Activated CD4-positive, alpha-beta memory T cell treated with anti-CD3 and anti-CD28 coated beads for 36 hours (primary cell): ENCODE measurements at places on chromosomes 1 and 21. TPM values are rescaled to one million over a fixed set of nuclear protein-coding genes. Genes with fewer than 3 reads are reported as not detected.

RIPPLY3 gene
- total RNA-seq, result 0.26 TPM

CXADR gene
- 0.29 TPM for total RNA-seq

DNA sequence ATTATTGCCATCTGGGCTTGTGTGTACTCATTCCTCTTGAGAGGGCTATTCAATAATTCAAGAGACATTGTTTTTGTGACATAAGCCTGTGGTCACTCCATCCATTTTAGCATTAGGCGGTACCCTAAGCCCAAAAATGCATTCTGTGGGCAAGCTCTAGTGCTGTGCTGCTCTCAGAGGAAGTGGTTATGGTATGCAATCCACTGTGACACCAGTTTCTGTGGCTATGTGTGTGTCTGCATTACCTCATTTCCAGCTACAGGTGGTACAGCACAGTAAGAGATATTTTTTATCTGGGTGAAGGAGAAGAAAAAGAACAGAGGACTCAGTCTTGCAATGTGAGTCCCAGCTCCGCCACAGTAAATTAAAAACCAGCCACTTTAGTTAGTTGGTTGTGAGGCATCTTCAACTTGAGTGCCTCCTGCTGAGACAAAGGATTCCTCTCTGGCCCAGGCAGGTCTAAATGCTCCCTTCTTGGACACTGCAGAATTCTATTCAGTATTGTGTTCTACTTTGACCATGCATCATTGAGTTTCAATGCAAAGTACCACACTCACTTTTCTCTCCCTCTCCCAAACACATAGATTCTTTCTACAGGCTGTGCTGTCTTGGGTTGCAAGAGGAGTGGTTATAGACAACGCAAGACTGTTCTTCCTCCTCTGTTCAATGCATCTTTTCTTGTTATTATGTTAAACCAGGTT is 777.8 kb upstream of the BRINP3 start:
- no peaks in the 10 kb centered on the region for H3K27me3 ChIP-seq
- H3K27ac ChIP-seq, result no peak overlapping the region
- no peaks in the 10 kb centered on the region for H3K4me1 ChIP-seq
- no peak for DNase-seq

DNA sequence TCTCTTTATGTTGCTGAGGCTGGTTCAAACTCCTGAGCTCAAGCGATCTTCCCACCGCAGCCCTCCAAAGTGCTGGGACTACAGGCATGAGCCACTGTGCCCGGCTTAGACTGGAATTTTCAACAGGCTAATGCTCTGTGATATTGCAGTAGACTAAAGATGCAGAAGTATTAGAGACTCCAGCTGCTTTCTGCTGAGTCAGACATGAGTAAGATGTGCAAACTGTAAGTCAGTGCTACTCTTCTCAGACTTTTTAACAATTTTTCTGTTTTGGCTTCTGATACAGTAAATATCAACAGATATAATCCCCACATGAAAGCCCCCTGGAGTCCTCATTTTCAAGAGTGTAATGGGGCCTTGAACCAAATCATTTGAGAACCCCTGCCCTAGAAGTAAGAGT is 29.3 kb upstream of the NLRP3 start:
- H3K27ac ChIP-seq, result no peak overlapping the region
- no peak overlapping the region for H3K4me3 ChIP-seq
- no peak for DNase-seq
- peaks cover 3% of the 10 kb centered on the region for H3K36me3 ChIP-seq
- peaks cover 29% of the 10 kb centered on the region for H3K4me1 ChIP-seq
- peaks cover 3% of the 10 kb centered on the region for H3K27me3 ChIP-seq

FABP3 gene
- total RNA-seq, result not detected

DNA sequence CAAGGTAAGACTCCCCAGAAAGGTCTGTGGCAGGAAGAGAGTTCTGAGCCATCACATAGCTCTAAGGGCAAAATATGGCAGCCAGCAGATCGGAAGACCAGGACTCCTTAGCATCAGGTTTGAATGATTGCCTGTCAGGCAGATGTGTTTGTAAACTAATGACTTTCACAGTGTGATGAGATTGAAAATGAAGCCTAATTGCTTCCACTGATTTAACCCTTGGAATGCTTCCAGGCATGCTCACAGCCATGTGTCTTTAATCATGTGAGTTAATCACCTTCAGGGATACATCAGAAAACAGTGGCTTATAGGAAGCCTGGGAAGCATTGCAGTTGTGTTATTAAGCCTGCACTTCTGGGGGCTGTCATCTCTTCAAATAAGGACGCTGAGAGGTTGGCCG is 82.8 kb downstream of the LRRC53 start:
- peaks cover 2% of the 10 kb centered on the region for H3K27me3 ChIP-seq
- H3K4me3 ChIP-seq, result no peak overlapping the region
- no peaks in the 10 kb centered on the region for H3K4me1 ChIP-seq
- DNase-seq, result no peak

DNA sequence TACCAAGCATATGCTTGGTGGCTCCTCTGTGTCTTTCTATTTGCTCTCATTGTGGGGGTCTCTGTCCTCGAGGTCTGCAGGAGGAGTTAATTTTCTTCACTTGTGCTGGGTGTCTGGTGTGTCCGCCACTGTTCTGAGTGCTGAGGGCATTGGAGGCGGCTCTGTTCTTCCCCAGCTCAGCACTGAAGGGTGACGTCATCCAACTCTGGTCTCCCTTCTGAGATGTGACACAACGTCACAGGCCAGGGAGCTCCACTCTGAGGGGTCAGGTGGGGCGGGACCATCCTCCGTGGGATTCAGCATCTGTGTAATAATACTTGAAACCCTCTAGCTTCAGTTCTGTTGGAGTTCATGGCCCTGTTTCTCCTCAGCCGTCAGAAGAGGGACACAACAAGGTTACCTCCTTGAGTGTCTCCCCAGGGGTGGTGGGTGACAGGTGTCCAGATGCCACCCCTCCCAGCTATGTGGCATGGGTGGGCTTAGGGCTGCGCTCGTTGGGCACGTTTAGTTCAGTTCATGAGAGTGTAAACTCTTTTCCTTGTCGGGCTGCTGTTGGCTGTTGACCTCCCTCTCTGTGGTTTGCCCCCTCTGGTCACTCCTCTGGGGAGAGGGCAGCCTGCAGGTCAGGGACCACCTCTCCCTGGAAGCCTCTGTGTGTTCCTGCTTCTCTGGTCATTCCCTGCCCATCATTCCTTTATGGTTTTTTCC is 3.1 kb downstream of the IBA57 start:
- peaks cover 23% of the 10 kb centered on the region for H3K4me1 ChIP-seq
- no peak overlapping the region for H3K27ac ChIP-seq
- no peak overlapping the region for H3K4me3 ChIP-seq
- H3K27me3 ChIP-seq, result no peaks in the 10 kb centered on the region

KPRP gene
- total RNA-seq, result not detected

DNA sequence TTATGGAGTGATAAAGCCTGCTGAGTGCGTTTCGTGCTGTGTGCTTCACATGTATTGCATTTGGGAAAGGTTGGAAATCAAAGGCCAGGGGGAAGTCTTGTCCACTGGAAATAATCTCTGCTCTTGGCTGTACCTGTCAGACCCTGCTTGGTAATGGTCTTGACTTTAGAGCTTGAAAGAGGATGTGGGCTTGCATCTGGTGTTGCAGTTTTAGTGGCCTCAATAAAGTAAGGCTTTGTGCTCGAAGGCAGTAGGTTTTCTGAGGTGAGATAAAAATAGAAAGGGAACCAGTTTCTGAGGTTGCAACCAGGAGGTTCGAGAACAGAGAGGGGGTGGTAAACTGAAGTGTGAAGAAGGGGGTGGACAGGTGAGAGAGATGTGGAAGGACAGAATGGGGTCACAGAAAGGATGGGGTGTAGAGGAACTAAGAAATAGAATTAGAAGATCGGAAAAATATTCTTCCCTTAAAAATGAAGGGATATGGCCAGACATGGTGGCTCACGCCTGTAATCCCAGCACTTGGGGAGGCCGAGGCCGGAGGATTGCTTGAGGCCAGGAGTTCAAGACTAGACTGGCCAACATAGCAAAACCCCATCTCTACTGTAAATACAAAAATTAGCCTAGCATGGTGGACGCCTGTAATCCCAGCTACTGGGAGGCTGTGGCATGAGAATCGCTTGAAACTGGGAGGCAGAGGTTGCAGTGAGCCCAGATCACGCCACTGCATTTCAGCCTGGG is 1.5 kb downstream of the S100PBP start:
- peaks cover 20% of the 10 kb centered on the region for H3K36me3 ChIP-seq
- H3K4me1 ChIP-seq, result peaks cover 34% of the 10 kb centered on the region
- H3K4me3 ChIP-seq, result peak overlapping the region; percentile 99
- DNase-seq, result peak; percentile 45
- H3K27ac ChIP-seq, result peak overlapping the region; percentile 94

DNA sequence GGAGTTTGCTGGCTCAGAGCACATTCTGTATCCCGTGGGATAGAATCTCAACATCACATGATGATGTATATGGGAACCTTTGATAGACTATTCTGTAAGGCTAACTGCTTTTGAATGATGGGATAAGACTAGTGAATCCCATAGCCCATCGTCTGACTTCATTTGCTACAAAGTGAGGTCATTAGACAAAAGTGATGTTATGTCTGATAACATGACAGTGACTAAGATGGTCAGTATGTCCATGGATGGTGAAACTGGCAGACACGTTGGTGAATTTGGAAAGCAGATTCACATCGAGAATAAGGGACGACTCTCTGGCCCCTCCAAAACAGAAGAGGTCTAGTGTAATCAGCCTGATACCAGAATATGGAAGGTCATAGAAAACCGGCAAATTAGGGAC is 108.4 kb downstream of the HHAT start:
- no peak overlapping the region for H3K27ac ChIP-seq
- H3K36me3 ChIP-seq, result no peaks in the 10 kb centered on the region
- no peak overlapping the region for H3K4me3 ChIP-seq
- no peak for DNase-seq

BNIPL gene
- total RNA-seq, result 0.64 TPM

DNA sequence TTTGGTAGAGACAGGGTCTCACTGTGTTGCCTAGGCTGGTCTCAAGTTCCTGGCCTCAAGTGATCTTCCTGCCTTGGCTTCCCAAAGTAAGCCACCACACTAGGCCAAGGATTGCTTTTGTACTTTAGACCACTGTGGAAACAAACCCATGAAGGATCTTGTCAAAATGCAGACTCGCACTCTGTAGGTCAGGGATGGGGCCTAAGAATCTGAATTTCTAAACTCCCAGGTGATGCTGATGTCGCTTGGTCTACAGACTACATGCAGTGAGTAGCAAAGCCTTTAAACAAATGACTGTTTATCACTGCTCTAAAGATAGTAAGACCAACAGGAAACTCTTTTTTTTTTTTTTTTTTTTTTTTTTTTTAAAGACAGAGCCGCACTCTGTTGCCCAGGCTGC is 54.1 kb upstream of the MUTYH start:
- H3K27ac ChIP-seq, result peak overlapping the region; percentile 18
- peaks cover 14% of the 10 kb centered on the region for H3K4me1 ChIP-seq
- no peaks in the 10 kb centered on the region for H3K36me3 ChIP-seq
- no peak overlapping the region for H3K4me3 ChIP-seq
- no peak for DNase-seq
- no peaks in the 10 kb centered on the region for H3K27me3 ChIP-seq

DNA sequence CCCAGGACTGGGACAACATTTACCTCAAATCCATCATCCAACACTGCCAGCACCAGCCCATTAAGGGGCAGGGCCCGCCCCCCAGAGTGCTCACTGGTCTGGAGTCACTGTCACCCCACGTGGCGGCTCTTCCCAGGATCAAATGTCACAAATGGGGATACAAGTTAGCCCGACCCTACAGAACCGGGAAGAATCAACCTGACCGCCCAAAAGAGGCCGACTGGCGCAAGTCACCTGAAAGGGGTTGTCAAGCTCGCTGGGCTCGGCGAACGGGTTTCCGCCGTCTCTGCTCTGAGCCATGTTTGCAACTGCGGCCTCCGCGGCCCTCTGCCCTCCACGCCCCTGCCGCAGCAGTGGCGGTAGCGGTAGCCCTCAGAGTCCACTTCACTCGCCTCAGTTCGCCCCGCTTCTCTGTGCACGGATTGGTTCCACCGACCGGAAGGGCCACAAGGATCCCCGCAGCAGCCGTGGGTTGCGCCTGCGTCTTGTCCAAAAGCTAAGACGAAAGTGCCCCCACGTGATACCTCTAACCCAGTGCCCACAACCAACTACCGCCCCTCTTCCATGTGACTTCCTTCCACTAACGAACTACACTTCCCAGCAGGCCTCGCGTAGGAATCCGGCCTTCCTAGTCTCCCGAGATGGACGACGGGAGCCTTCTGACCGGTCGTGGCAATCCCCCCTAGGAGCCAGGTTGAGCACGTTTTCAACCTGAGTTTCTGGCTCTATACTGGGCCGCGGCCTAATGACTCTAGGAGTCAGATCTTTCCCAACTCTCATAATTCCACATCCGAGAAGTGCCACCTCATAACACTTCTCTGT is at the start of gene SCAMP3:
TSS of gene SCAMP3 (minus strand) at position 509 of the 822 bp plus-strand sequence. CDS start at position 300, 209 bp downstream.
- H3K27me3 ChIP-seq, result no peaks in the 10 kb centered on the region
- H3K36me3 ChIP-seq, result peaks cover 68% of the 10 kb centered on the region
- peak within 1 kb of the TSS; percentile 98 for H3K4me3 ChIP-seq
- H3K4me1 ChIP-seq, result peaks cover 24% of the 10 kb centered on the region
- peak within 1 kb of the TSS; percentile 88 for H3K27ac ChIP-seq

DNA sequence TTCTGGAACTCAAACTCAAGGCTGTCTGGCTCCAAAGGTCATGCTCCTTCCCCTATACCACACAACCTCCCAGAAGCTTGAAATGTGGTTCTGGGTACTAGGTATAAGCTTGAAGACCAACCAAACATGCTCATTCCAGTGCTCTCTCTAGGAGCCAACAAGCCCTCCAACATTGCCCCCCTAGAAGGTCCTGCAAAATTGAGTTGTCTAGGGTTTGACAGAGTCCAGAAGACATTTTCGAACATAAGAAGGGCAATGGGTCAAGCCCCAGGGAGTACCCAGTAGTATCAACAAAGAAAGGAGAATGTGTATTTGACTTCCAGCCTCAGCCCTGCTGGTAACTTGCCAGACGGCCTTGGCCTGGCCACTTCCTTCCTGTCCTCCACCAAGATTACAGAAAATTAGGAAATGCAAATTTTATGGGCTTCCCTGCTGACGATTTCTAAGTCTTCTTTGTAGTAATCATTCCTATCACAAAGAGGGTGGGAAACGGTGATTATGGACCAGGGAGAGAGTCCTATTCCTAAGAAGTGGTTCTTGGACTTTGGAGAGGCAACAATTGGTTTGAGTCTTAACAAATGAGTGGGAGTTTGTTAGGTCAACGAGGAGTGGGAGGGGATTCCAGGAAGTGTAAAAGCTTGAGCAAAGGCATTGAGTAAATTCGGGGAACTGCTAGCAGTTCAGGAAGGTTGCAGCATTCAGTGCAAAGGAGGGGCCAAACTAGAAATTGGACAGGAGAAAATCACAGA is 18.7 kb upstream of the SLAMF1 start:
- peaks cover 14% of the 10 kb centered on the region for H3K36me3 ChIP-seq
- peak; percentile 69 for DNase-seq
- peak overlapping the region; percentile 94 for H3K27ac ChIP-seq
- peaks cover 79% of the 10 kb centered on the region for H3K4me1 ChIP-seq

PRUNE1 gene
- 17.5 TPM for total RNA-seq

F13B gene
- not detected for total RNA-seq

GRCh38 chr1:180248731-180249681 is 18.9 kb downstream of the LHX4 start:
- DNase-seq, result no peak
- no peak overlapping the region for H3K27ac ChIP-seq
- peaks cover 43% of the 10 kb centered on the region for H3K27me3 ChIP-seq
- H3K4me1 ChIP-seq, result no peaks in the 10 kb centered on the region
- no peak overlapping the region for H3K4me3 ChIP-seq

C8B gene
- not detected for total RNA-seq
